ENCODE measurements at places on chromosomes 6 and 20.
A peak's percentile ranks its signal among the peaks of the same experiment; 100 is the strongest.

GRCh38 chr20:51185277-51185676, 162.4 kb upstream of the KCNG1 start:
- DNase-seq = no peak

DNA sequence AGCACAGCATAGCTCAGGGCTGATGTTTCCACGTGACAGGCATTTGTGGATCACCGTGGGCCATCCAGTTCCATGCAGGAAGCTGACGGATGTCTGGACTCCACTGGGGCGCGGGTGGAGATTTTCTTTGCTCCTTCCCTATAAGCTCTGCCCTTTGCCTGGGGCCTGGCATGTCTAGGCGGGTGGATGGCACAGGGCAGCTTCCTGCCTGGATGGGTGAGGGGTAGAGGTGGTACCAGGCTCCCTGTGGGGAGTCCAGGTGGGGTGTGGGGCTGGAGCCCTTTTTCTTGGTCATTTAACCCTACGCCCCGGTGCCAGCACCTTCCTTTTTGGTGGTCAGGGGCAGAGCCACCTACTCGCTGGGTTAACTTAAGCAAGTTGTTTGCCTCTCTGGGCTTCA, 10.4 kb downstream of the FAM110A start:
- no peak for DNase-seq

DNA sequence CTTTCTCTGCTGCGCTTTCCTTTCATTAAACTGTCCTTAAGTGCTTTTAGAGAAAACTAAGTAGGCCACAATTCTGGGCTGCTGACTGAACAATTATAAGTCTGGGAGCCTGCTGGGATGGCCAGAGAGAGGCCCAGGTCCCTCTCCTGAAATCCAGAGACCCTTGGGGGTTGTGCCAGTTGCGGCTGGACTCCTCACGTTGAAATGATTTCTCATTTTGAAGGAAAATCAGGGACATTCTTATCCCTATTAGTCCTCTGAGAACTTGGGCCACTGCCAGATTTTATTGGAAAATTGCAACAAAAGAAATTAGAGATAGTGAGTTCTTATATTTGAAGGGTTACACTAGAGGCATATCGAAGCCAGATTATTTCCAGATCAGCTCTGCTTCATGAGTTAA, 145.1 kb downstream of the CLIC5 start:
- DNase-seq = no peak

- DNase-seq = no peak
Measured at GRCh38 chr6:3496395-3496794, 39.5 kb upstream of the SLC22A23 start.

DNA sequence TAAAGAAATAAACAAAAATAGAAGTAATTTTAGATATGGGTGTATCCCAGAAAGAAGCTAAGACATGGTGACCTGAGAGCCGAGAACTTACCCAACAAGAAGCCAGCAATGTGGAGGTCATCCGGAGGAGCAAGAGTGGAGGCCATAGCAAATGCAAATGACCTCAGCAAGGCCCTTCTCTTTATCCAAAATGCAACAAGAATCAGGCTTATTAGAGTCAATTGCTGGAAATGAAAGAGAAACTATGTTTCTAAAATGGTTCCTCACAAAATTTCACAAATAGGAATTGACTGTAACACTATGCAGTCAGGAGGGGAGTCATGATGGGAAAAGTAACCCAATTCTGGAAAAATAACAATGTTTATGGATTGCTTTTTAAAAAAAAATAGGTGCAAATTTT, 90.4 kb downstream of the TNFAIP3 start:
- no peak for DNase-seq

DNA sequence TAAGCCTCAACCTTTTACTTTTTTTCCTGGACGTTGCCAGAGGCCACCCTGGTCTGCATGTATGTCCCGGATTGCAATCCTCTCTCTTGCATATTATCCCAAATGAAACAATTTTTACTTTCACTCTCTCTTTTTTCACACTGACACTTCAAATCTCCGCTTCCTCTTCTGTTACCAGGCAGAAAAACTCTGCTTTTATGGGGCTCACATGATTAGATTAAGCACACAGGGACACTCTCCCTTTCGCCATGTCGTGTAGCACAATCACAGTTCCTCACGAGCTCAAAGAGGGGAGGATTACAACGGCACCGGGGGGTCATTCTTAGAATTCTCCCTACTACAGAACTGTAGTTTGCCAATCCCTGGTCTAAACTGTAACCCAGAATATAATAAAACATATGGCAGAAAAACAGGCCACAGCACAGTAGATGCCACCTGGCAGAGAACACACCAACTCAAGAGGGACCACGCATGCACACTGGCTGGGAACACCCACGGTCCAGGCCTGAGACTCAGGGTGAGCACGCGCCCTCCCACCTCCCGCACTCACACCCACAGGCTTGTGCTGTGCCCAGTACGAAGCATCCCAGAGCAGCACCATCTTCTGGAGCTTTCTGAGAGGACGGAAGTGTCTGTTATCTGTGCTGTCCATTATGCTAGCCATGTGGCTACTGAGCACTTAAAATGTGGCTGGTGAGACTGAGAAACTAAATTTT, 288.7 kb downstream of the KIF16B start:
- no peak for DNase-seq

DNA sequence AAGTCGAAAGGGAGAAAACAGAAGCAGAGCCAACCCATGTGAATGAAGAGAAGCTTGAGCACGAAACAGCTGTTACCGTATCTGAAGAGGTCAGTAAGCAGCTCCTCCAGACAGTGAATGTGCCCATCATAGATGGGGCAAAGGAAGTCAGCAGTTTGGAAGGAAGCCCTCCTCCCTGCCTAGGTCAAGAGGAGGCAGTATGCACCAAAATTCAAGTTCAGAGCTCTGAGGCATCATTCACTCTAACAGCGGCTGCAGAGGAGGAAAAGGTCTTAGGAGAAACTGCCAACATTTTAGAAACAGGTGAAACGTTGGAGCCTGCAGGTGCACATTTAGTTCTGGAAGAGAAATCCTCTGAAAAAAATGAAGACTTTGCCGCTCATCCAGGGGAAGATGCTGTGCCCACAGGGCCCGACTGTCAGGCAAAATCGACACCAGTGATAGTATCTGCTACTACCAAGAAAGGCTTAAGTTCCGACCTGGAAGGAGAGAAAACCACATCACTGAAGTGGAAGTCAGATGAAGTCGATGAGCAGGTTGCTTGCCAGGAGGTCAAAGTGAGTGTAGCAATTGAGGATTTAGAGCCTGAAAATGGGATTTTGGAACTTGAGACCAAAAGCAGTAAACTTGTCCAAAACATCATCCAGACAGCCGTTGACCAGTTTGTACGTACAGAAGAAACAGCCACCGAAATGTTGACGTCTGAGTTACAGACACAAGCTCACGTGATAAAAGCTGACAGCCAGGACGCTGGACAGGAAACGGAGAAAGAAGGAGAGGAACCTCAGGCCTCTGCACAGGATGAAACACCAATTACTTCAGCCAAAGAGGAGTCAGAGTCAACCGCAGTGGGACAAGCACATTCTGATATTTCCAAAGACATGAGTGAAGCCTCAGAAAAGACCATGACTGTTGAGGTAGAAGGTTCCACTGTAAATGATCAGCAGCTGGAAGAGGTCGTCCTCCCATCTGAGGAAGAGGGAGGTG, 38.7 kb downstream of the ZBTB2 start:
- no peak for DNase-seq

GRCh38 chr6:39938773-39939654, 4.8 kb upstream of the MOCS1 start:
- peak; percentile 88 for DNase-seq

DNA sequence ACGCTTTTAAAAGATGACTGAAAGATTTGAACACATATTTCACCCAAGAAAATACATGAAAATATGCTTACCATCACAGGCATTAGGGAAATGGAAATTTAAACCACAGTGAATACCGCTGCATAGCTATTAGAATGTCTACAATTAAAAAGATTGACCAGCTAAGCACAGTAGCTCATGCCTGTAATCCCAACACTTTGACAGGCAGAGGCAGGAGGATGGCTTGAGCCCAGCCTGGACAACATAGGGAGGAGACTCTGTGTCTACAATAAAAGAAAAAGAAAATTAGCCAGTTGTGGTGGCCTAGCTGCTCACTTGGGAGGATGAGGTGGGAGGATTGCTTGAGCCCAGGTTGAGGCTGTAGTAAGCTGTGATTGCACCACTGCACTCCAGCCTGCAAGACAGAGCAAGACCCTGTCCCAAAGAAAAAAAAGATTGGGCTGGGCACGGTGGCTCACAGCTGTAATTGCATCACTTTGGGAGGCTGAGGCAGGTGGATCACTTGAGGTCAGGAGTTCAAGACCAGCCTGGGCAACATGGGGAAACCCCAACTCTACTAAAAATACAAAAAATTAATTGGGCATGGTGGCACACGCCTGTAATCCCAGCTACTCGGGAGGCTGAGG, 163.7 kb upstream of the AKAP12 start:
- no peak for DNase-seq

DNA sequence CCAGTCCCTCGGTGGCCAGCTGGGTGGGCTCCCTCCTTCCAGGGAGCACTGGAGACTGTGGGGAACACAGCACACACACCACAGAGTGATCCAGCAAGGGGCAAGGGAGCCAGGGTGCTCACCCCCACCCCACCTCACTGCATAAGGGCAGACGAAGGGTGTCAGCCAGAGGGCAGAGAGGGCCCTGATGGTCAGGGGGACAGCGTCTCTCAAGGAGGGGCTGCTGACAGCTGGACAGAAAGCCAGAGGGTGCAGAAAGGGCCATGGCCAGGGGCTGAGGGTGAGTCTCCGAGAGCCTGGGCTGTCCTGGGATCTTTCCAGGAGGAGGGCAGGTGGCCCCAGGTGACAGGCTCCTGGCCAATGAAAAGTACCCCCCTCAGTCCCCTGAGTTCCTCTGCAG, 73.4 kb upstream of the PMEPA1 start:
- DNase-seq = no peak

DNA sequence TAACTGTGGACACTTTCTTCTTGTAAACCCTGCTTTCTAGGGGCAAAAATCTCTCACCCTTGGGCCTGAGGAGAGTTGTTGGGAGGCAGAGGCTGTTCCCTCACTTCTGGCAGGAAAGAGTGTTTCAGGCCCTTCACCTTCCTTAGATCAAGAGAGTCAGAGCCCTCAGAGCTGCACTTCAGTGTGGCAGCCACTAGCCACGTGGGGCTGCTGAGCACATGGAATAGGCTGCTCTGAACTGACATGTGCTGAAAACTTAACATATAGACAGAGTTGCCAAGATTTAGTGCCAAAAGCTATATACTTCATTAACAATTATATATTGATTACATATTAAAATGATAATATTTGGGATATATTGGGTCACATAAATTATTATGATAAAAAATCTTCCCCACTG, 4.4 kb upstream of the LMBRD1 start:
- DNase-seq = no peak

- DNase-seq = no peak
Measured at GRCh38 chr6:30244560-30244959, 31.4 kb upstream of the TRIM26 start.

Data from left lobe of liver (tissue), 2 donors.